ENCODE measurements at places on chromosomes 3 and 15.

- DNase-seq = peak; percentile 30
Observed at GRCh38 chr3:77096966-77097890, 57.3 kb downstream of the ROBO2 start.

- peak; percentile 41 for DNase-seq
Observed at GRCh38 chr15:71463156-71463665, 347.1 kb upstream of the NR2E3 start.

- DNase-seq = no peak
Observed at GRCh38 chr15:93887151-93887550, 344.2 kb upstream of the MCTP2 start.

GRCh38 chr3:65252266-65252665, 564.5 kb upstream of the ADAMTS9 start:
- no peak for DNase-seq

DNA sequence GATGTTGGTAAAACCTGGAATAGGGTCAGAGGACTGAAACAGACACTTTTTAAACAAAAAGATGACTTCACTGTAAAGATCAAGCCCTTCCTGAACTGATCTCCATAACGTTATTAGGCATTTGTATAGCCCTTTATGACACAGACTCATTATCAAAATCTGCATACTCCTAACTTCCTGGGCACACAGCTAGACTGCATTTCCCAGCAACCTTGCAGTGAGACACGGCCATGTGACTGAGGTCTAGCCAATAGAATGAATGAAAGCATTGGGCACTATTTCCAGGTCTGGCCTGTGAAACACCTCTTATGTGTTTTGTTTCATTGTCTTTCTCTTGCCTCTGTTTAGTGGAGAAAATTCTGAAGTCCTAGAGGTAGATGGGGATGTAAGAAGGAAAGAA, 270.4 kb downstream of the NR1D2 start:
- DNase-seq = no peak

GRCh38 chr15:54321426-54321825, 343.2 kb downstream of the UNC13C start:
- no peak for DNase-seq

- no peak for DNase-seq
Observed at GRCh38 chr3:40240921-40241320, 68.6 kb upstream of the EIF1B start.

GRCh38 chr3:171348121-171348520, 112.1 kb downstream of the TNIK start:
- peak; percentile 93 for DNase-seq

DNA sequence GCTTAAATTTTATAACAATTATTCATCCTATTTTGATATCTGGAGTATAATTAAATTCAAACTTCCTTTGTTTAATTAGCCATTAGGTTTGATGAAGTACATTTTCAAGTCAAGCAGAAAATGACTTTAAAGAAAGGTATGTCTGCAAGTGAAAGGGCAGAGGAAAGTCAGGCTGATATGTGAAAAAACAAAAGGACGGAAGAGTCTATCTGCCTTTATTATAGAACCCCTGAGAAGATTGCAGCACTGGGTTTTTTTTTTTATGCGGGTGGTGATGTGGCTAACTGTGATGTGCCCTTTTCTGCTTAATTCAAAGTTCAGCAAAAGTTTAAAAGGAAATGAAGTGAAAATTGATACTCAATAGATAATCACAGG, 83.2 kb downstream of the COL8A1 start:
- DNase-seq = peak; percentile 49

DNA sequence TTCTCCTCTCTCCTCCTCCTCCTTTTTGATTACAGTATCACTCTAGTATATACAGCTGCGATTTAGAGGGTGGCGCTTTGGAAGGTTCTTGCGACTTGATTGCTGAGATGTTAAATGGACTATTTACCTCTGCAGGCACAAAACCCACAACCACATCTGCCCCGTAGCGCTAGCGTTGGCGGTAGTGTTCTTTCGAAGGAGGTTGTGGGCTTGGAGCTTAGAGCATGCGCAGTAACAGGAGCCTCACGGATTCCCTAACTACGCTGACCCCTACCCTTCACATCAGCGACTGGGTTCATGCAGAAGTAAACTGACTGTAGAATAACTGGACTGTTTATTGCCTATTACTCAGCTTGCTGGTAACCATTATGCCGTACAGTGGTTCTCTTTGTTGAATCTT, 58.0 kb downstream of the CGGBP1 start:
- no peak for DNase-seq

DNA sequence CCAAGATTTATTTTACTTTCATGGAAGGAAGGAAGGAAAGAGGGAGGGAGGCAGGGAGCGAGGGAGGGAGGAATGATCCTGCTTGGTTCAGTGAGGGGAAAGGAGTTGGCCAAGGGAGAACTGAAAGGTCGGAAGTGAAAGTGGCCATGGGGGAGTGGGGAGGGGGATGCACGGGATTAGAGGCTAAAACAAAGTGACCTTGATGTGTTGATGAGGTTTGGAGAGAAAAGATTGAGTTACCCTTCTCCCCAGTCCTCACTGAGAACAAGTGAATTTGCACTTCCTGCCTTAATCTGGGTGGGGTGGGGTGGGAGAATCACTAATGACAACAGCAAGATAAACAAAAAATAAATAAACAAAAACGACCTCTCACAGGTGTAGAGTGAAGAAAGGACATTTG, 212.0 kb upstream of the TLE3 start:
- DNase-seq = no peak

- DNase-seq = no peak
Observed at GRCh38 chr15:44183363-44183762, 11.7 kb downstream of the FRMD5 start.
